Gastroesophageal sphincter (tissue), 4 donors: ENCODE measurements at places on chromosomes 2 and 18. TPM values are rescaled to one million over a fixed set of nuclear protein-coding genes. Genes with fewer than 3 reads are reported as not detected.

The KYNU gene
- total RNA-seq, result 4.6 TPM

The EGR4 gene
- not detected for total RNA-seq

The DSG1 gene
- total RNA-seq, result 0.20 TPM

The KATNAL2 gene
- total RNA-seq, result 0.89 TPM

The NYAP2 gene
- 0.13 TPM for total RNA-seq

The ZNF892 gene
- 14.0 TPM for total RNA-seq

The HES6 gene
- total RNA-seq, result 3.8 TPM

The MAL gene
- total RNA-seq, result 37.0 TPM

The C2orf42 gene
- total RNA-seq, result 32.1 TPM

The ARHGAP15 gene
- 4.8 TPM for total RNA-seq

The TBR1 gene
- total RNA-seq, result not detected

The SCG2 gene
- total RNA-seq, result 8.4 TPM

The MSTN gene
- 0.57 TPM for total RNA-seq

The PROKR1 gene
- total RNA-seq, result 0.27 TPM

The DSC2 gene
- total RNA-seq, result 15.4 TPM

The GNAL gene
- 24.6 TPM for total RNA-seq

The PHLPP1 gene
- 10.8 TPM for total RNA-seq

The TMEM198 gene
- total RNA-seq, result 4.4 TPM

The MYL1 gene
- total RNA-seq, result not detected

The RGPD5 gene
- total RNA-seq, result 17.4 TPM

The ZNF396 gene
- 2.9 TPM for total RNA-seq

The CYS1 gene
- total RNA-seq, result 8.6 TPM

The LCT gene
- not detected for total RNA-seq

The LOXL3 gene
- 7.2 TPM for total RNA-seq

The CHST10 gene
- 10.9 TPM for total RNA-seq

The LAPTM4A gene
- total RNA-seq, result 199 TPM

The DOCK10 gene
- 10.1 TPM for total RNA-seq

The ABHD1 gene
- not detected for total RNA-seq

The SIX3 gene
- total RNA-seq, result not detected

The CDH2 gene
- 12.9 TPM for total RNA-seq

The CYTIP gene
- total RNA-seq, result 3.6 TPM

The KIAA2012 gene
- not detected for total RNA-seq

The POTEI gene
- not detected for total RNA-seq

The SLC23A3 gene
- 1.1 TPM for total RNA-seq

The CFAP210 gene
- total RNA-seq, result not detected

The IER3IP1 gene
- total RNA-seq, result 10.1 TPM

The LDLRAD4 gene
- 28.1 TPM for total RNA-seq

The PROM2 gene
- total RNA-seq, result 11.4 TPM

The ZNF385B gene
- total RNA-seq, result 7.6 TPM

The SELENOI gene
- total RNA-seq, result 7.0 TPM

The FOSL2 gene
- 112 TPM for total RNA-seq

The DPP10 gene
- total RNA-seq, result 3.5 TPM

The SPC25 gene
- total RNA-seq, result not detected

The MROH2A gene
- not detected for total RNA-seq

The TOGARAM2 gene
- 2.0 TPM for total RNA-seq

The CTLA4 gene
- 0.81 TPM for total RNA-seq

The DAW1 gene
- total RNA-seq, result not detected

The SPATA3 gene
- not detected for total RNA-seq

The SLC16A14 gene
- total RNA-seq, result 3.0 TPM

The FOXI3 gene
- not detected for total RNA-seq
